Cerebellar nuclear complex (tissue), 1 donor: ENCODE measurements at places on chromosomes 1 and 21.

DNA sequence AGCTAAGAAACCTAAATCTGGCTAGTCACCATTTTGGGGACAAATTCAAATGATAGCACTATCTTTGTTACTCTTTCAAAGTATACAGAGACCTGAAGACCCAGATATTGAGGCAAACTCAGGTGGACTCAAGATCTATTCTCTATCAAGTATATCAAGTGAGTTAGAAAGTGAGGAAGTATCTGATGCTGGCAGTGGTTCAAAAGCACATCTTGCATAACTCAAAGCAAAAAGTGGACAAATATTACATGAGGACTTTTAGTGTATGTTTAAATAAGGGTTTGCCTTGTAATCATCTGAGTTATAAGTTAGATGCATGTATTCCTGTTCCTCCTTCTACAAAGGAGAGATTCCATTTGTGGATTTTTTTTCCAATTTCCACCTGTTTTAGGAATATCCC is 338.4 kb downstream of the DISC1 start:
- no peak for DNase-seq

DNA sequence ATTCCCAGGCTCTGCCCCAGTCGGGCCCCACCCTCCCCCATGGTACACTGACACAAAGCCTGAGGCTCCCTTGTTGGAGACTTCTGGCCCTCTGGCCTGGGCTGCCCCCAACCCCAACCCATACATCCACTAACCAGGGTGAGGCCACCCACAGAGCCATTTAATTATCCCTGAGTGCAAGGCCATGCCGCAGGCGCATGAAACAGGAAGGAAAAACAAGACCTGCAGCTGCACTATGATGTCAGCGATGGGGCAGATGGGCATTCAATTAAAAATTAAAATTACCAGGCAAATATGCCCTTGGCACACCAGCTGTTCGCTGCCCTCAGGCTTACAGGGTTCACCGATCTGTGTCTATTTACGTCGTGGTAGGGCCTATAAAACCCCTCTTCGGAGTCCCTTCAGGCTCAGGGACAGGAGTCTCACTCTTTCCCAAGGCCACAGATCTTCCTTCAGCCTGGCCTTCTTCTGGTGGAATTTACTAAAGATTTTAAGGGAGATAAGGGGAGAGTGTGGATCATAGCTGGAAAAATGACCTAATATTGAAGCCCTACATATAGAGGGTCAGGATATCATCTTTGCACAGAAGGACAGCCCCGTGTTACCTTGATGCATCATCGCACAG is 29.6 kb upstream of the RGS16 start:
- no peak for DNase-seq

DNA sequence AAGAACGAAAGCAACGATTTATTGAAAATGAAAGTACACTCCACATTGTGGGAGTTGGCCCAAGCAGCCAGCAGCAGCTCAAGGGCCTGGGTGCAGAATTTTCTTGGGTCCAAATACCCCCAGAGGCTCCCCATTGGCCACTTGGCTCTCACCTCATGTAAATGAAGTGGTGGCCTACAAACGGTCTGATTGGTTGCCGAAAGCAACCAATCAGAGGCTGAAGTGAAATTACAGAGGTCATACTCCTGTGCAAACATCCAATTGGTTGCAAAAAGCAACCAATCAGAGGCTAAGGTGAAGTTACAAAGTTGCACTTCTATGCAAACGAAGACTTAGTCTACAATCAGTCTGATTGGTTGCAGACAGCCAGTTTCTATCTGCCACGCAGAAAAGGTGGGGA is 31.9 kb downstream of the FAM163A start:
- DNase-seq = no peak

- peak; percentile 44 for DNase-seq
Measured at GRCh38 chr1:38908821-38909220, 27.4 kb upstream of the GJA9 start.

GRCh38 chr1:51270751-51271150 is 34.7 kb downstream of the RNF11 start:
- DNase-seq = no peak

- DNase-seq = no peak
Measured at GRCh38 chr1:19934336-19934735, 10.9 kb upstream of the PLA2G2E start.
